Activated CD4-positive, CD25-positive, alpha-beta regulatory T cell (primary cell): ENCODE measurements at places on chromosomes 2 and 18.

DNA sequence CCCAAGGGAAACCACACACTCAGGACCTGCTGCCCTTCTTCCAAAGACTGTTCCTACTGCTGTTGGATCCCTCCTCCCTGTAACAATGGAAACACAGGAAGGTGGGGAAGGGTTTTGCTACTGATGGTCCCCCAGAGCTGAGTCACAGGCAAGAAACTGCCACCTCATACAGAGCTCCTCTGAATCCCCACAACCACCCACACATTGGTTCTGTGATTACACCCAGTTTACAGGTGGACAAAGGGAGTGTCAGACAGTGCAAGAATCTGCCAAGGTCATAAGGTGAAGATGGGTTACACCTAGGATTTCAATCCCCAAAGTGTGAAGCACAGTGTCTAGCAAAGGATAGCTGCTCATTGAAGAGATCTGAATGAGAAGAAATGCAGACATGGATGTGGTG is 141.7 kb upstream of the LMAN1 start:
- DNase-seq: no peak

GRCh38 chr18:55185391-55185790 is 226.1 kb upstream of the CCDC68 start:
- no peak for DNase-seq

DNA sequence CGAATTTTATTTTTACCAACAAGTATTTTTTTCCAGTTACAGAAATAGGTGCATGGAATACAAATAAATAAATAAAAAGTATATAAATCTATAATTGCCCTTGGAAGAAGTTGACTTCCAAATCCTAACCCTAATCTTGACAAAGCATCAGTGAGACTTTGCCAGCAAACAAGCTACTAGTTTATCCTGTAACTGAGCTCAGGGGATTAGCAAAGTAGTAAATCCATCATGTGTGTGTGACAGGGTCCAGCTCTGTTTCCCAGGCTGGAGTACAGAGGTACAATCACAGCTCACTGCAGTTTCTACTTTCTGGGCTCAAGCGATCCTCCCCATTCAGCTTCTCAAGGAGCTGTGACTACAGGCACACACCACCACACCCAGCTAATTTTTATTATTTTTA is 948.0 kb upstream of the CNTNAP5 start:
- no peak for DNase-seq

DNA sequence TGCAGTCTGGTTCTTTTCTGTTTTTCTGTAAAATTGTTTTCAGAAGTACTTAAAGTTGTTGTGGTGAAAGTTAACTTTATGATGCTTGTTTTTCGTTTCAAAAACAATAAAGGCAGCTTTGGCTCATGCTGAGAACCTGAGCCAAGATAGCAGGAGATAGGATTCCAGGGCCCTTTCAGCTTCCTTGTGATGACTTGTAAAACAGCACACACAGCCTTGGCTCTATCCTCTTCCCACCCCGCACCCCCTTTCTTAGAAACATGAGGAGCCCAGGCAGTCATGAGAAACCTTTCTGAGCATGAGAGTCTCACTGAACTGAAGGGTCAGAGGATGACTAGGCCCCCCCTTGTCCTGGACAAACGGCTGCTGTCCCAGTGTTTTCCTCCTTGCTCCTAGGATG is 12.4 kb upstream of the CHRNA1 start:
- DNase-seq: no peak

DNA sequence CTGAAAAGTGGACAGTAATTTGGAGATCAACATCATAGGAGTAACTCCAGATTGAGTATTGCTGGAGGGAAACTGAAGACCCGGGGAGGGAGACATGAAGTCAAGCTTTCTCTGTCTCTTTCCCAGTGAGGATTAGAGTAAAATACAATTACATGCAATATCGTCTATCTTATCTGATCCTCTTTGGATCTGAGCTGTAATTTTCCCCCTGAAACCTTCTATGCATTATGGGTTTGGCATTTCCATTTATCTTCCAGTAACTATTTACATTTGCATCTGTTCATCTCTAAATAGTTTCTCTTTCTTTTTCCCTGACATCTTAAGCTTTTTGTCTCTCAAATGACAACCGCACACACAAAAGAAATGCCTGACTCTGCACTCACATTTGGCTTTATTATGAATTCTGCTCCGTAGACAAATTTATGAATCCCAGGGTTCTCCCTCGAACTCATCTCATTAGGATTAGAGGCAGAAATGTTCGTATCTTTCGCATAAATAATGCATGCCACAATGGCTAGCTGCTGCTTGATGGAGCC is 113.1 kb downstream of the SPP2 start:
- no peak for DNase-seq
